ENCODE measurements at places on chromosomes 2 and 18.

DNA sequence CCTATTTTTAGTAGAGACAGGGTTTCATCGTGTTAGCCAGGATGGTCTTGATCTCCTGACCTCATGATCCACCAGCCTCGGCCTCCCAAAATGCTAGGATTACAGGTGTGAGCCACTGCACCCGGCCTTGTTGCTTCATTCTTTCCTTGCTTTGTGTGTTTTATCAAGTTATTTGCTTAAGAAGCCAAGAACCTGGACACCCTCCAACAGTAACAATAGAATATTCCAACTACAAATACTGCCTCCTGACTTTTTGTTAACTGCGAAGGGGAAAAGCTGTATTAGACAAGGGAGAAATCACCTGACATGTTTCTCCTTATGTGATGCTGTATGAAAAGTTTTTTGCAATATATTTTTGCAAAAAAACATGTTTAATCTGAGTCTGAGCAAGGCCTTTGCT lies 297.2 kb downstream of the NCKAP5 start:
- no peak overlapping the region for H3K4me3 ChIP-seq
- H3K27ac ChIP-seq, result no peak overlapping the region
- H3K4me1 ChIP-seq, result no peaks in the 10 kb centered on the region

DNA sequence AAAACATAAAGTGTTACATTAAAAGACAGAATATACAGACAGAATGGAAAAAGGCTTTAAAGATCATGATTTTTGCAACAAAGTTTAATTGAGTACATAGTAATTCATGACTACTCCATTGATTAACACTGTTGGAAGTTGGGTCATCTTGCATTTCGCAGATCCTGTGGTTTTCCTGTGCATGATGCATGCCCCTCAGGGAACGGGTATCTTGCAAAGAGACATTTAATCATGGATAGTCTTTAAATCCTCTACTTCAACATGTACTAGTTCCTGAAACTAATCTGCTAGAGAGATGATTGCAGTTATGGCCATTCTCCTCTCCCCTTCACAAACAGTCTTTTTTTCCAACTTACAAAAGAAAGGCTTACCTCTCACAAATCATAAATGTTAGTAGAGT lies 155.6 kb upstream of the DSEL start:
- no peak overlapping the region for H3K4me3 ChIP-seq
- H3K36me3 ChIP-seq, result no peaks in the 10 kb centered on the region
- DNase-seq, result no peak
- no peaks in the 10 kb centered on the region for H3K4me1 ChIP-seq
- no peak overlapping the region for H3K27ac ChIP-seq
- no peaks in the 10 kb centered on the region for H3K27me3 ChIP-seq

- H3K27me3 ChIP-seq, result peaks cover 72% of the 10 kb centered on the region
- H3K27ac ChIP-seq, result no peak overlapping the region
- DNase-seq, result peak; percentile 28
- H3K4me3 ChIP-seq, result peak overlapping the region; percentile 49
- H3K36me3 ChIP-seq, result no peaks in the 10 kb centered on the region
Measured at GRCh38 chr2:172106108-172106961, 3.6 kb upstream of the DLX2 start.

- H3K36me3 ChIP-seq, result peaks cover 64% of the 10 kb centered on the region
- no peaks in the 10 kb centered on the region for H3K27me3 ChIP-seq
- peaks cover 57% of the 10 kb centered on the region for H3K4me1 ChIP-seq
Measured at GRCh38 chr2:207126724-207127308, 38.9 kb downstream of the KLF7 start.

DNA sequence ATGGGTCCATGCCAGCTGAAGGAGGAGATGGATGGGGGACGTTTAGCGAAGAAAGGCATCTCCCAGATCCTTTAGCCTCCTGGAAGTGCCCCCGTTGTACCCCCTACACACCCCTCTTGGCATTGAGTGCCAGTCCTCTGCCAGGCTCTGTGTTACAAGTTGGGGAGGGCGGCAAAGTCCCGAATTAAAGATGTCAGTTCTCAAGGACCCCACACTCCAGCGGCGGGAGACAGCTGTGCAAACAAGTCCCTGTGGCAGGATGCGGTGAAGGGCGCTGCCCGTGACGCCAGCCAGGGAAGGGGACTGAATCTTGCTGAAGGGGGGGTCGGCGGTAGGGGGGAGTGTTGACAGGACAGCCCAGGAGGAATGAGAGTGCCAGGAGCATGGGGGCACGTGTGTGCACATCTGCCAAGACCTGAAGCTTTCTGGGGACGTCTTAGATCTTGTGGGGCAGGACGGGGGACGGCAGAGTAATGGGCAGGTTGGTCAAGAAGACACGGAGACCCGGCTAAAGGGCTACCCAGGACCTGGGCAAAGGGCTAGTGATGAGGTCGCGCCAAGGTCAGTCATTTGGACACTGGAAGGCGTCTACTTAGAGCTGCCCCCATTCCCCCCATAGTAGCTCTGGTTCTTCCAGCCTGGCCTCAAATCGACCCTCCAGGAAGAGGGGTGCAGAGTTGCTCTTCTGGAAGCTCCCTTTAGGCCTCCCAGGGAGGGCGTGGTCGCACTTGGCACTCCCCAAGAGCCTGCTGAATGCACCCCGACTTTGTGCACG lies 2.8 kb upstream of the CTDSP1 start:
- H3K4me1 ChIP-seq, result peaks cover 33% of the 10 kb centered on the region
- H3K27me3 ChIP-seq, result no peaks in the 10 kb centered on the region
- DNase-seq, result peak; percentile 76
- peak overlapping the region; percentile 93 for H3K27ac ChIP-seq
- peak overlapping the region; percentile 86 for H3K4me3 ChIP-seq

DNA sequence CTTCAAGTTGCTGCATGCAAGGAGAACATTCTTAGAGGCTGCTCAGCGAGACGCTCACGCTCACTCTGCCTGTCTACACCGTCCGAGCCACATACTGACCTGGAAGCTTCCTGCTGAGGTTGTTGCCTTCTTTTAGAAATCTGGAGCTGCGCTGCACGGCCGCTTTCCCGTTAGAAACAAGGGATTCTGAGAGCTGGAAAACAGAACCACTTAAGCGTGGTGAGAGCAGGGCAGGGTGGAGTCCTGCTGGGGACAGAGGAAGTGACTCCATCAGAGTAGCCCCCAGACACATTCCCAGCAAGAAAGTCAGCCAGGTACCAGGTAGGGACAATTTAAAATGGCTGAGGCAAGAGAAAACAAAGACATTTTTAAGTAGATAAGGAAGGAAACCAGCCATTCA lies 135.2 kb downstream of the LAMA1 start:
- H3K36me3 ChIP-seq, result no peaks in the 10 kb centered on the region
- no peak overlapping the region for H3K27ac ChIP-seq
- no peaks in the 10 kb centered on the region for H3K27me3 ChIP-seq

- no peaks in the 10 kb centered on the region for H3K27me3 ChIP-seq
- H3K4me1 ChIP-seq, result peaks cover 26% of the 10 kb centered on the region
- no peaks in the 10 kb centered on the region for H3K36me3 ChIP-seq
- no peak for DNase-seq
- no peak overlapping the region for H3K4me3 ChIP-seq
- H3K27ac ChIP-seq, result no peak overlapping the region
Measured at GRCh38 chr2:39399570-39399969, 37.5 kb downstream of the MAP4K3 start.

DNA sequence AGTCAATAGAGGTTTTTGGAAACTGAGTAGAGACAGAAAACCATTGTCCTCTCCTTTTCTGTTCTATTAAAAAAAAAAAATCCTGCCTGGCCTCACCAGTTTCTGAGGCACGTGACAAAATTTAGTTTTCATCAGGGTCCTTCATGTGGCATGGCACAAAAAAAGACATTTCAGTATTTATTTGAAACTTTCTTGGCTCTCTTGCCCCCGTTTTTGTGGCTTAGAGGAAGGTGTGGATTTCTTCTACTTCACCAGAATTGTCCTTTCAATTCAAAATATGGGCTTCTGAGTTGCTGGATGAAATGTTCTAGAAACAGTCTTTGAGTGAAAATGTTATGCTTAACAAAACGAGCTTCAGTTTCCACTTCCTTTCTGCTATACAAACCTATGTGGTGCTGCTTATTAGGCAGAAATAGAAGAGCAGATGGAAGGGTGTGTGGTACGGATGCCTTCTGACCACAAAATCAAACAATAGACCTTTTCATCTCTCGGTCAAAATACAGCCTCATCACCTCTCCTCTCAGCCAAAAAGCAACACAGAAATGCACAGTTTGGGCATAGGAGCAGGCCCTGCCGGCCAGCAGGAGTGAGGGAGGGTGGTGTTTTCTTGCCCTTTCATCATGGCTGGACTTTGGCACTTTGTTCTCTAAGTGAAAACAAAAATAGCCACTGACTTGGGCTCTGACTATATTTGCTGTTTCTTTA lies 89.2 kb downstream of the SH3RF3 start:
- peak overlapping the region; percentile 56 for H3K27ac ChIP-seq
- peaks cover 8% of the 10 kb centered on the region for H3K36me3 ChIP-seq
- H3K27me3 ChIP-seq, result peaks cover 35% of the 10 kb centered on the region
- peaks cover 57% of the 10 kb centered on the region for H3K4me1 ChIP-seq

GRCh38 chr2:44532031-44532430 lies 170.3 kb downstream of the CAMKMT start:
- H3K27me3 ChIP-seq, result no peaks in the 10 kb centered on the region
- no peak overlapping the region for H3K4me3 ChIP-seq
- no peak for DNase-seq
- peaks cover 7% of the 10 kb centered on the region for H3K36me3 ChIP-seq
- H3K4me1 ChIP-seq, result no peaks in the 10 kb centered on the region
- no peak overlapping the region for H3K27ac ChIP-seq

DNA sequence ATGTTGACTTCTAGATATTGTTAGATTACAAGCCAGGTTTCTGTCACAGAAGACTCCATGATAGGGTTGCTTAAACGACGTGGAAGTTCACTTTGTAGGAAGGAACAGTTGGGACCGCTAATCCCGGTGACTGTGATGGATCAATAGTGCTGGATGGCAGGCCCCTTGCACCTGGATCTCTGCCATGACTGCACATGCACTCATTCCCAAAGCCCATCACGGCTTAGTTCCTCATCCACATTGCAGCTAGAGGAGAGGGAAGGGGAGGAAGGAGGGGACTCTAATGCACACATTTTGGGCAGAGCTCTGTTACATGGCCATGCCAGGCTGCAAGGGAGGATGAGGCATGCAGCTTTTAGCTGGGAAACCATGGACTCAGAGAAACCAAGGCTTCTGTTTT lies 773.7 kb upstream of the RAB6C start:
- no peaks in the 10 kb centered on the region for H3K36me3 ChIP-seq
- no peaks in the 10 kb centered on the region for H3K27me3 ChIP-seq
- no peaks in the 10 kb centered on the region for H3K4me1 ChIP-seq
- H3K27ac ChIP-seq, result no peak overlapping the region
- no peak overlapping the region for H3K4me3 ChIP-seq

GRCh38 chr2:175865716-175866115 lies 136.4 kb downstream of the LNPK start:
- peaks cover 4% of the 10 kb centered on the region for H3K27me3 ChIP-seq
- H3K27ac ChIP-seq, result no peak overlapping the region
- DNase-seq, result no peak
- H3K4me3 ChIP-seq, result no peak overlapping the region

DNA sequence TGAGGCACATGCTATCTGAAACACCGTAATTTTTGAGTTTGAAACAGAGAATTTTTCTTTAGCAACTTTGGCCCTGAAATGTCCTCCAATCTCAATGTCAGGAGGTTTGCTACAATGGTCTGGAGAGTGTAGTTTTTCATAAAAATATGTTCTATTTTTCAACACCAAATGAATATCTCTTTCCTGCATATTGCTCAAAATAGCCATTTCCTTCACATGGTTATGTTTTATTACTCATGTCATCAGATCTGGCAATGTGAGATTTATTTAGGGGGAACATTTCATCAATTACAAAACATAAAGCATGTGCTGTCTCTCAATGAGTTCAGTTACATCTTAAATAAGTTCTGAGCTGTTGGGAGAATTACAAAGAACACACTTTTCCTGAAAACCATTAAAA lies 871.9 kb upstream of the FSHR start:
- no peak overlapping the region for H3K4me3 ChIP-seq
- H3K27ac ChIP-seq, result no peak overlapping the region
- DNase-seq, result no peak
- H3K27me3 ChIP-seq, result no peaks in the 10 kb centered on the region
- H3K4me1 ChIP-seq, result no peaks in the 10 kb centered on the region
- H3K36me3 ChIP-seq, result no peaks in the 10 kb centered on the region

GRCh38 chr18:63708650-63709049 lies 5.9 kb downstream of the SERPINB11 start:
- no peak overlapping the region for H3K27ac ChIP-seq
- H3K36me3 ChIP-seq, result no peaks in the 10 kb centered on the region
- no peak for DNase-seq
- H3K27me3 ChIP-seq, result no peaks in the 10 kb centered on the region
- H3K4me3 ChIP-seq, result no peak overlapping the region

DNA sequence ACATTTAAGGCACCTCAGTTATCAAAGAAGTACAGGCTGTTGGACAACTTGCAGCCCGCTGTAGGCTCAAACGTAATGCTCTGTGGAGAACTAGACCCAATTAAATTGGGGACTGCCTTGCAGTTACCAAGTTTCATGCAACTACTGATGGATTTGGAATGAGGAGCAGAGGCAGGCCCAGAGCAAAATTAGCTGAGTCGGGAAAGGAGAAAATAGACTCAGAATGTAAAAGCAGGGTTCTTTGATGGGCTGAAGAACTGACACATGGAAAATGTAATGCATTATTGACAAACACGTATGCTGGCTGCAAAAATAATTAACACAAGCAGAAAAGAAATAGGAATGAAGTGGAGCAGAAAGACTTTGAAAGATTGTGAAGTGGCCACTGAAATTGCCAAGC lies 432.7 kb upstream of the HNRNPA3 start:
- H3K4me3 ChIP-seq, result no peak overlapping the region
- H3K36me3 ChIP-seq, result peaks cover 16% of the 10 kb centered on the region
- peaks cover 7% of the 10 kb centered on the region for H3K27me3 ChIP-seq
- H3K27ac ChIP-seq, result no peak overlapping the region
- no peak for DNase-seq

DNA sequence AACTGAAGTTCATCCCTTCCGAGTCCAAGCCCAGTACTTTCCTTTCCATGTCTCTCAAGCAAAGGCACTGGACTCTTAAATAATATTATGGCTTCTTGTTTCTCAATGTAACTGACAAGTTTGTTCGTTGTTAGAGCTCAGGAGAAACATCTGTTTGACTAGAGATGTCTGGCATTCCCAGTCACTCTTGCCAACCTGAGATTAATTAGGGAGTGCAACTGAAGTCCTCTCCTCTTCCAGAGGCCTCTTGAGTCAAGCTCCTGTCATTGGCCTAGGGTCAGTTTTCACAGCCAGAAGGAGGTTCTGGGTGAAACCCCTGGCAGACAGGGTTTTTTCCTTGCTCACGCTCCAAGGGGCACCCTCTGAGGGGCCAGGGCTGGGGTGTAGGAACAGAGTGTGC lies 196.1 kb downstream of the AGPS start:
- DNase-seq, result no peak
- H3K4me3 ChIP-seq, result no peak overlapping the region

DNA sequence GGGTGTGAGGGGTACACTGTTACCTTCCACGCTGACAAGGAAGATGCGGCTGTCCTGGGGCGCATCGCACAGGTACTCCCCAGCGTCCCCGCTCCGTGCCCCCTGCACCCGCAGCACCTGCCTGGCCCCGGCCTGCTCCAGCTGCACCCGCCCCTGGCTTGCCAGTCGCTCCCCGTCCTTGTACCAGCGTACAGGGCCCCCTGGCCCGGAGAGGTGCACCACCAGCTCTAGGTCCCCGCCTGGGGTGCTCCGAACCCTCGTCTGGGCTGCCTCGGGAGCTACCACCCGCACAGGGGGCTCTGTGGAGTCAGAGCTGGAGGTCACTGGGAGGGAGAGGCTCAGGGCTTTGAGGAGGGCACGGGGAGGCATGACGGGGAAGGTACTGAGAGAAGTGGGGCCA lies 13.5 kb downstream of the TMEM198 start:
- no peak overlapping the region for H3K27ac ChIP-seq
- no peaks in the 10 kb centered on the region for H3K4me1 ChIP-seq
- peaks cover 9% of the 10 kb centered on the region for H3K27me3 ChIP-seq

GRCh38 chr2:22970284-22970975 lies 414.5 kb upstream of the KLHL29 start:
- H3K27me3 ChIP-seq, result peaks cover 3% of the 10 kb centered on the region
- H3K4me1 ChIP-seq, result no peaks in the 10 kb centered on the region
- DNase-seq, result no peak
- no peak overlapping the region for H3K27ac ChIP-seq

Measured in activated T-helper 2 cell treated with anti-CD3 and anti-CD28 coated beads, Interferon-gamma antibody, Interleukin-2, Interleukin-4, amounts not matched to agents 10 μg/mL and 5 μg/mL and 100 μg/mL, durations not matched to agents 14 hours and 24 hours and 36 hours (primary cell).